ENCODE measurements at places on chromosomes 1 and 21.

DNA sequence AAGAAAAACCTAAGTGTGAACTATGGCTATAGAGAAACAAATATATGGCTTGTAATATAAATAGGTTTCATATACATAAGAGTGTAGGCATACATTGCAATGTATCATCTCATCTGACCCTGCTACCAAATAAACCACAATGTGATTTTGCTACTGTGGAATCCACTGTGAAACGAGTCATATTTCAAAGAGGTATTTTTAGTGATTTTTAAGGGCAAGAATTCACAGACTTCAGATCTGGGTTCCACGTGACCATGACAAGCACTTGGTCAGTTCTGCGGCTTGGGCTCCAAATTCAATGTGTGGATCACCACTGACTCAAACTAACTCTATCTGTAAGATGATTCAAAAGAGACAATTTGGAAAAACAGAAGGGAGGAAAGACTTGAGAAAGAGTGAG, 147.0 kb upstream of the ERG start:
- no peak for DNase-seq

- no peak for DNase-seq
Measured at GRCh38 chr21:43861706-43862105, 3.3 kb upstream of the AGPAT3 start.

GRCh38 chr1:6185151-6185550, 5.0 kb upstream of the CHD5 start:
- no peak for DNase-seq

- DNase-seq: no peak
Measured at GRCh38 chr1:225685476-225686176, 32.7 kb upstream of the ENAH start.

DNA sequence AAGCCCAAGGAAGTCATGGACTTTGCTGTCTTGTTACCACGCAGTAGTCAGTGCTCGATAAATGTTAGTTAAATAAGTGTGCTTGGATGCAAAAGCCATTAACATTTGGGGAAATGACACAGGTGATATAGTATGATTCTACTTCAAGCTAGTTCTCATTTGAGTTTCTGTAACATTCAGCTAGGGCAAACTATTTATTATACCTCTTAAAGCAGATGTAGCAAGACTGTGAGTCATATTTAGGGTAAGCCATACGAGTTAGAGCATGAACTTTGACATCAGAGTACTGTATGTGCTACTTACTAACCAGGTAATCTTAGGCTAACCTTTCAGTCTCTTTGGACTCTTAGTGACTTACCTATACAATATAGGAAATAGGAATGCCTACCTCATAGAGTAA, 21.0 kb downstream of the CLCA4 start:
- no peak for DNase-seq

GRCh38 chr1:164325786-164326185, 233.2 kb upstream of the PBX1 start:
- no peak for DNase-seq

DNA sequence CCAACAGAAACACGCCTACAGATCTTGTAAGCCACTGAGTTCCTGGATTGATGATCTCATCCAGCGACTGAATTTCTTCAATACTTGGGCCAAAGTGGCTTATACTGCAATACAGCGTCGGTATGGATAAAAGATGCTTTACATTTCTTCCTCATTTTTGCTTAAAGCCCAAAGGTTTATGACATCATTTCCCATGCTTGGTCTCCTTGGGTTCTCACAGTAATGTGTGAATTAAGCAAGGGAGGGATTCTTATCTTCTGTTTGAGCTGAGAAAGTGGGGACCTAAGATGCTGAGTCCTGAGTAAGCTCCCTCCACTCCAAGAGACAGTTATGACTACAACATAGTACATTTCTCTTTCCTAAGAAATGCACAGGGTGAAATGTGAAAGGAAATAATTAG, 39.5 kb downstream of the LBR start:
- no peak for DNase-seq

DNA sequence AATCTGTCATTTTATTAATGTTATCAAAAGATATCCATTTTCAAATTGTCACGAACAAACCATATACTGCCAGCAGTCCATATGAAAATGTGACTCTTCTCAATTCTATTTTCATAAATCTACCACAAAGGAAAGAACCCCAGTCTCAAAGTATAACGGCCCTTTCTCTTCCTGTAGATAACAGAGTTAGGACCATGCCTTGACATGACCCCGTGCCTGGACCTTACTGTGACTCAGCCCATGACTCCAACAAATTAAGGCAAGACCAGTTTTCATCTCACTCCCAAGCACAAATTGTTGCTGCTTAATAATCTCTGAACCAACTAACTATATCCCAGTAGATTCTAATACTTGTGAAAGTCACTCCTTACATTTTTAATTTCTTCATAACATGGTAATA, 124.4 kb upstream of the NFIA start:
- DNase-seq: no peak

- no peak for DNase-seq
Measured at GRCh38 chr1:41683681-41684500, 199.4 kb upstream of the EDN2 start.

Measured in activated CD4-positive, alpha-beta T cell treated with anti-CD3 and anti-CD28 coated beads for 24 hours (primary cell).